Upper lobe of right lung (tissue), 1 donor: ENCODE measurements at places on chromosomes 7 and 10. TPM values are rescaled to one million over a fixed set of nuclear protein-coding genes. Genes with fewer than 3 reads are reported as not detected.

The CALY gene
- not detected for total RNA-seq

DNA sequence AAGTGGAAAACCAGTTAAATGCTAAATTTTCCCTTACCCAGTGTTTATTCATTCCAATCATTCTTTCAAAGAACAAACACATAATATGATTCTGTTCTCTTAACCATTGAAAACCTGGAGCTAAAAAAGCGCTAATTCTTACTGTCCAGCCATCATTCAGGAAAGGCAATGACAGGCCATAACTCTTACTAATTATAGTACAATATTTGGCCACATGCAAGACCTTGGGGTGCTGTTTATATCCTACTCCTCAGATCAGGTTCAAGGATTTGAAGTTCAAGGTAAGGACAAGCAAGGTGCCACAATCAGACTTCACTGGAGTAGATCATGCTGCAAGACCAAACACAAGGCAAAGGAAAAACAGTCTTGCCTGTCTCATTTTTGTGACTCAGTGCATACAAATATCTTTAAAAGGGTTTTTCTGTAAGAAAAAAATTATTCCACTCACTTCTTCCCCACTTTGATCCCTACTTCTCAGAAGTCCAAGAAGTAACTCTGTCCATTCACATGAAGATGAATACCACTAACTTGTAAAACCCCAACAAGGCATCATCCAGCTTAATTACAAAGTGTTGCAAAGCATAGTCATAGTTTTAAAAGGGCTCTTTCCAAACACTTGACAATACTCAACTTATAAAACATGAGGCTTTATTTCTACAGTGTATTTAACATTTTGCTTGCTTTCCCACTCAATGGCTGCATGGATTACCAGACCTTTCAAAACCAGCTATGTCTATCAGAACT lies 153.0 kb downstream of the DOCK4 start:
- no peak for DNase-seq
- H3K27ac ChIP-seq: no peak overlapping the region
- H3K4me3 ChIP-seq: no peak overlapping the region

The RPP30 gene
- total RNA-seq: 26.1 TPM

DNA sequence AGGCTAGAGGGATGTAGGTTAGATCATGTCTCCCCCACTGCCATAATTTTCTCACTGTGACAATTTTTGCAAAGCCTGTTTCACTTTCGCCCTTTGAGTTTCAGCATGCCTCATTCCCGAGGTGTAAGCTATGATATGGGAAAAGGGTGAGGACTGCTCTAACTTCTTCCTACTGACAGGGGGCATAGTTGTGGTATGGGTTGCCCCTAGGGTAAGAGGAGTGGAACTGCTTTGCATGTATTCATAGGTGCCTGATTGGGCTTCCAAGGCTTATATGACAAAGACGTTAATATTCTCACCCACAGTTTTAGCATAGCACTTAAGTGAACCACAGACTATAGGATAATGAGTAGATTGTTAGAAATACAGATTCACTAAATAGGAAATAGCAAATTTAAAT lies 148.7 kb downstream of the BBS9 start:
- no peaks in the 10 kb centered on the region for H3K4me1 ChIP-seq
- H3K27ac ChIP-seq: no peak overlapping the region
- H3K27me3 ChIP-seq: no peaks in the 10 kb centered on the region
- H3K36me3 ChIP-seq: no peaks in the 10 kb centered on the region

DNA sequence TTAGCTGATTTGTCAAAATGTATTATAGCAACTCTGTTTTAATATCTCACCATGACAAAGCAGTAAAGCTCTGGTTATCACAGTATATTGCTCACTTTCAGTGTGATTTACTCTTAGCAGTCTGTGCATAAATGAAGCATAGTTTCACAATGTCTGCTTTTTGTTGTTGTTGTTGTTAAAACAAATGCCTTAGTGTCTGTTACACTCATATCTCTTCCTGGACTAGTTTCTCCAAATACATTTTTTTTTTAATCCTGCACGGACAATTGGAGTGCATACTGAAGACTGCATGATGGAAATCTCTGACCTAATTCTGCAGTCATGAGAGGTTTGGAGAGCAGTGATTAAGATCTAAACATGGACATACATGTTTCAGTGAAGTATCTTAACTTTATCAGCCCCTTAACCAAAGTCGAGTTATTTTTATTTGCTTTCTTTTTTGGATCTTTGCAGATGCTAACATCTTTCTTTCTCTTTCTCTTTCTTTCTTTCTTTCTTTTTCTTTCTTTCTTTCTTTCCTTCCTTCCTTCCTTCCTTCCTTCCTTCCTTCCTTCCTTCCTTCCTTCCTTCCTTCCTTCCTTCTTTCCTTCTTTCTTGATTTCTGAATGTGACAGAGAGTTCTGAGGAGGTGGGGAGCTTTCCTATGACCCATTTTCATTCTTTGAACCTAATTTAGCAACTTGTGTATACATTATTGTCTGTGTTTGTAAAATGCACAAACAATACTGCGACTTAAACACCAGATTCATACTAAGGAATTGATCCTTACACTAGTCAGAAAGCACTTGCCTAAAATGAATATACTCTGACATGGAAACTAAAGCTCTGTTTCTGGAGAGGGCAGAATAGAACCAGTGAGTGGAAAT lies 161.5 kb upstream of the AGR3 start:
- H3K4me1 ChIP-seq: peaks cover 51% of the 10 kb centered on the region
- no peaks in the 10 kb centered on the region for H3K36me3 ChIP-seq
- H3K4me3 ChIP-seq: no peak overlapping the region
- H3K27me3 ChIP-seq: no peaks in the 10 kb centered on the region

- no peaks in the 10 kb centered on the region for H3K4me1 ChIP-seq
- no peaks in the 10 kb centered on the region for H3K36me3 ChIP-seq
- H3K27me3 ChIP-seq: no peaks in the 10 kb centered on the region
- no peak for DNase-seq
Observed at GRCh38 chr7:120395526-120396019, 122.6 kb downstream of the KCND2 start.

The PTF1A gene
- total RNA-seq: not detected
